ENCODE measurements at places on chromosomes 5 and 9. TPM values are rescaled to one million over a fixed set of nuclear protein-coding genes. Genes with fewer than 3 reads are reported as not detected.
A peak's percentile ranks its signal among the peaks of the same experiment; 100 is the strongest.

DNA sequence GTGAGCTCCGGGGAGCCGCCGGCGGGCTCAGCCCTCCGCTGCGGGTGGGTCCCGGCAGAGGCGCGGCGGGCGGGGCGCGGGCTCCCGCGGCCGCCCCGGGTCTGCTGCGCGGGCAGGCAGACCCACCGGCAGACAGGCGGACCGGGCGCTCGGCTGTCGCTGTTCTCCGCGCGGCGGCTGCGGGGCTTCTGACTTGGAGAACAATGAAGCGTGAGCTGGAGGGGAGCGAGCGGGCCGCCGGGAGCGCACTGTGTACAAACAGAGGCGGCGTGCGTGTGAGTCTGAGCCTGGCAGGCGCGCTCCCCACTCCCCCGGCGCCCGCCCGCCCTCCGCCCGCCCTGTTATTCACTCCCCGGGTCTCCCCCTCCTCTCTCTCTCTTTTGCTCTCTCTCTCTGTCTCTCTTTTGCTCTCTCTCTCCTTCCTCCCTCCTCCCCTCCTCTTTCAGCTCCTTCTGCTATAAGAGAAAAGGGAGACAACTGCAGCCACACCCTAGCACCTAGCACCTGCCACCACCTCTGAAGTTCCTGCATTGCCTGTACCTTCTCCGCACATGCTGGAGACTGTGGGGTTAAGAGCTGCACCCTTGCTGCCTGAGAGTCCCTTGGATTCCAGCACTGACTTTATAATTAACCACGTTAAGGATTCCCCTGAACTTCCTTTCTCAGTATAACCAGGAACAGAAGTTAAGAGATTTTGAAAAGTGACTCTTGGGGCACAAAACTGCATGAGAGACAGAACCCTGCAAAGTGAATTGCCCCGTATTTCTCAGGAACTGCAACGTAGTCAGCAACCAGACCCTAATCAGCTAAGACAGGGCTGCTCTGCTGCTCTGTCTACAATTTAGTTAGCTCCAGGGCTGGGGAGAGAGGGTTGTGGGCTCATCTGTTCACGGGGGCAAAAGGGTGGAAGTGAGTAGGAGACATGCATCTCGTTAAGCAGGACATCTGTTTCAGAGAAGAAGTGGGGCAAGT lies at the start of gene EDIL3:
TSS of gene EDIL3 (minus strand) at position 277 of the 972 bp plus-strand sequence. CDS start 506 bp downstream, outside the sequence.
- no peak for DNase-seq

ACSL6 gene
- 0.35 TPM for total RNA-seq

GRCh38 chr9:98034593-98035546 lies 21.7 kb upstream of the NANS start:
- peak; percentile 71 for DNase-seq

- no peak for DNase-seq
Measured at GRCh38 chr5:135811007-135811406, 23.5 kb upstream of the SLC25A48 start.

DNA sequence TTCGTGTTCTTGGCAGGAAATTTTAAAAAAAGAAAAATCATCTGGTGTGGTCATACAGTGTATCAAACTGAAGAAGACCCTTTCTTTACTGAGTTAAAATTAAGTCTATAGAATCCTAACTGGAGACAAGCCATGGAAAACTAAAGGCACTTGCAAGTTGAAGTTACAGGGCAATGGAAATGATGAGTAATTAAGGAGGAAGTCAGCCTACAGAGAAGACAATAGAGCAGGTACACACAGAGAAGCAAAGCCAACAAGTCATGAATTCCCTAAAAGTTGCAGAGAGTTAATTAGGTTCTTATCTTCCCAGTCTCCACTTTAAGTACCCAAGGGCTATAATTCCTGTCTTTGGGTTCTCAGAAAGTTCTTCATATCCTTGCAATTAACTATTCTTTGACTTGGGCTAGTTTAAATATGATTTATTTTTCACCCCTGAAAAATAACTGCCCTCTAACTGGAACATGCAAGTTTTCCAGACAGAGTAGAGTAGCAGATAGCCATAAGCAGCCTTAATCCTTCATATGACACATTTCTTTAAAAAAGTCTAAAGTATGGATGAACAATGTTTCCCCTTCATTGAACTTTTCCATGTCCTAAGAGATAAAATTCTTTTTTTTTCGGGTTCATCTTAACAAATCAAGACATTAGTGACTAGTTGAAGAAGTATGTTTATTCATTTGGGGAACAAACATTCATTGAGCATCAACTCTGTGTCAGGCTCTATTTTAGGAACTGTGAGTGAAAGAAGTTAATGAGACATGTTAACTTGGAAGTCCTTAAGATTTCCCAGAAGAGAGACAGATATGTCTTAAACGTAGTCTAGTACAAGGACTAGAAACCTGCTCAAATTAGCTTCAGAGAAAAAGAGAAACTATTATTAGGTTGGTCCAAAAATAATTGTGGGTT lies 5.2 kb upstream of the ITGA2 start:
- DNase-seq = peak; percentile 52

DNA sequence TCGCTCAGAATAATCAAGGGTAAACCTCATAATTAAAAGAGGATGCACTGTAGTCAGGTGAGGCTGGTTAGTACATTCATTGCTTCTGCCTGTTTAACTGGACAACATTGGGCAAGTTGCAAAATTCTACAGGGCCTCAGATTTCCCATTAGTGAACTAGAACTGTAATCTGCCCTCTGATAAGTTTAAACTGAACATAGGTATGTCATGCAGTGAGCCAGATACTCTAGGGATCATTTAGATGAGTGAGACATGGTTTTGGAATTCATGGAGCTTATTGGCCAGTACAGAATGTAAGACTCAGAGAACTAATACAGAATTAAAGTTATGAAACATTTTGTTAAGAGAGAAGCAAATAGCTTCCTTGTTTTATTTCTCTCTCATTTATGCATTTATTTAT lies 35.9 kb downstream of the RNF44 start:
- peak; percentile 42 for DNase-seq

CYSRT1 gene
- 1.3 TPM for total RNA-seq

GRCh38 chr9:98563988-98564387 lies 144.7 kb downstream of the GABBR2 start:
- DNase-seq = no peak

MYOZ3 gene
- not detected for total RNA-seq

VCAN gene
- 6.7 TPM for total RNA-seq

DNA sequence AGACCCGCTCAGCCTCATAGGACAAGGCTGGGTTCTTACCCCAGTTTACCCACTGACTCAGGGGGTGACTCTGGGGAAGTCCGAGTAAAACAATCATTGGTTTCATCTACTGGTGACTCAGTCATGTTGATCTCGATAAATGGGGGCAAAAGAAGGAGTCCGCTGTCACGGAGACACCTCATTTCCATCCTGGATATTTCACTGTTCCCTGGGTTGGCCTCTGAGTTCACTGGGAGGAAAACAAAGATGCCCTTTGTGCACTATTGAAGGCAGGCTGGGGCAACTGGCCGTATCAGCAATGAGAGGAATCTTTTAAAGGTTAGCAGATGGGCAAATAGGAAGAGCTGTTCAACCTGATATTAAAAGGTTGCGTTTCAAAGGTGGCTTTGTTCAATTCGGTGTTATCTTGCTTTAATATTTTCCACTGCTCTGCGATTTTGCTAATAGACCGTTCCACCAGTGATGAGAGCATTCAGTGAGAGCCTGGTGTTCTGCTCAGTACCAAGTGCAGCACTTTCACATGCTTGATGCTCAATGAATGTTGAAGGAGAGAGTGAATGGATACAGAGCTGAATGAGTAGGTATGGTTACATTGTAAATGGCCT lies 110.2 kb upstream of the EGFLAM start:
- no peak for DNase-seq

DNA sequence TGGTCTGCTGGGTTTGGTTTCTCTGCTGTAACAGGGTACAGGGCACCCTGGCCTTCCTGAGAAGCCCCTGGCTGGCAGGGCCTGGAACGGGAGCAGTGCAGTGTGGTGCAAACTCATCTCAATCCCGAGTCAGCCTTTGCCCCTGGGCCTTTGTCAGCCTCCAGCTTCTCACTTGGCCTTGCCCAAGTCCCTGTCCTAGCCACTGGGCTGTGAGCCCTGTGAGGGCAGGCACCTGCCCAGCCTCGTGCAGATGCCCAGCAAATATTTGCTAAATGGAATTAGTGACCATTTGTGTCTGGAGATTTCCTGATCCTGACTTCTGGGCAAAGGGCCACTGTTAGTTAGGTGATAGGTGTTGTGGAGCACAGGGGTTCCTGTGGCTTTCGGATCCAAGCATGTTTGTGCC lies 13.0 kb downstream of the RGS3 start:
- DNase-seq = no peak

- DNase-seq = no peak
Measured at GRCh38 chr5:132099076-132099748, 25.6 kb downstream of the CSF2 start.

- no peak for DNase-seq
Measured at GRCh38 chr9:2227144-2227867, 212.2 kb downstream of the SMARCA2 start.

DNA sequence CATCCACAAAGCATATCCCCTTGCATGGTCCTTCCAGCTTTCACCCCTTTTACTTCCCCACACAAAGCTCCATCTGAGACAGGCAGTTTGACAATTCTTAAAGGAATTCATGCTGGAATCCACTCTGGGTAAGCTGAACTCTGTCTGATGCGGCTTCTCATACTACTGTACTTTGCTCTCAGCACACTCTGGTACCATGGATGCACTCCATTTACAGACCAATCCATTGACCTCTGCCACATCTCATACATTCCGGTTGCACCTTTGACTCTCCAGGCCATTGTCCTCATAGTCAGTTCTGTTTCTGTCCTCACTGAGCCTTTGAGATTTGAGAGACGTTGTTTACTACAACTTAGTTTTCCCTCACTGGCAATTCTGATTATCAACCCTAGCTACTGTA lies 12.2 kb downstream of the SPATA9 start:
- DNase-seq = no peak

GRCh38 chr5:92222449-92222848 lies 839.3 kb upstream of the ARRDC3 start:
- DNase-seq = peak; percentile 30

DNA sequence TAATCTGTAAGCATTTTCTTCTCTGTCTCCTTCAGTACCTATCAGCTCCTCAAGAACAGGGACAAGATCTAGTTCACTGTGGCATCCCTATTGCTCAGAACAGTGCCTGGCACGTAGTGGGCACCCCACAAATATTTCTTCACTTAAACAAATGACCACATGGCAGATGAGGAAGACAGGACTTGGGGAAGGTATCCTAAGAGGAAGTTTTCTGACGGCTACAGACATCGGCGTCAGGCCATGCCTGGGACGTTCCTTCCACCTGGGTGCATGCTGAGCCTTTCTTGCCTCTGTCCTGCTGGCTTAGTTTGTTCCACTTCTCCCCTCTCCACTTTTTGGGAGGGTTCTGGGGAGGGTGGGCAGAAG lies 60.2 kb downstream of the NEURL1B start:
- no peak for DNase-seq

CPLANE1 gene
- total RNA-seq = 10.8 TPM

DNA sequence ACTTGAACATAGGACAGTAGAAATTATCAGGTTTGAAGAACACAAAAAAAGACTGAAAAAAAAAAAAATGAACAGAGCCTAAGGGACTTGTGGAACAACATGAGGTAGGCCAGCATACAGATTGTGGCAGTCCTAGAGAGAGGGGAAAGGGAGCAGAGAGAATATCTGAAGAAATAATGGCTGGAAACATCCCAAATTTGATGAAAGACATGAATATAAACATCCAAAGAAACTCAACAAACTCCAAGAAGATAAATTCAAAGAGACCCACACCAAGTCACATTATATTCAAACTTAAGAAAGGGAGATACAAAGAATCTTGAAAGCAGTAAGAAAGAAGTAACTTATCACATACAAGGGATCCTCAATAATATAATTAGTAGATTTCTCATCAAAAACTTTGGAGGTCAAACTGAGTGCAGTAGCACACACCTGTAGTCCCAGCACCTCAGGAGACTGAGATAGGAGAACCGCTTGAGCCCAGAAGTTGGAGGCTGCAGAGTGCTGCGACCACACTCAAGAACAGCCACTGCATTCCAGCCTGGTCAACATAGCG lies 9.1 kb downstream of the PLAA start:
- no peak for DNase-seq

DNA sequence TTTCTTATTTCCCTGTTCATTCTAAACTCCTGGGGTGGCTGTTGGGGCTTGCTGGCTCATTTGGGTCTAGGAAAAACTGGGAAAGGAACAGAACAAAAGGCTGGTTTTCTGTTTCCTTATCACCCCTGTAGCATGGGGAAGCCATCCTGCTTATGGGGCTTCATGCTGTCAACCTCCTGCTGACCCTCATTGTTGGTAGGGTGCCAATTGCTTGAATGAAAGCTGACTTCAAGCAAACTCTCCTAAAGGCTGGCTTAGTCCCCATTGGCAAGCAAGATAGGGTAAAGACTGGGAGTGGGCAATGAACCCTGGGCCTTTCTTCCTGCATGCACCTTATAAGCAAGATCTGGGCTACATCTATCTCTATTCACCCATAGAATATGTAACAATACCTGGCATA lies 511.6 kb downstream of the DMAC1 start:
- no peak for DNase-seq

DNA sequence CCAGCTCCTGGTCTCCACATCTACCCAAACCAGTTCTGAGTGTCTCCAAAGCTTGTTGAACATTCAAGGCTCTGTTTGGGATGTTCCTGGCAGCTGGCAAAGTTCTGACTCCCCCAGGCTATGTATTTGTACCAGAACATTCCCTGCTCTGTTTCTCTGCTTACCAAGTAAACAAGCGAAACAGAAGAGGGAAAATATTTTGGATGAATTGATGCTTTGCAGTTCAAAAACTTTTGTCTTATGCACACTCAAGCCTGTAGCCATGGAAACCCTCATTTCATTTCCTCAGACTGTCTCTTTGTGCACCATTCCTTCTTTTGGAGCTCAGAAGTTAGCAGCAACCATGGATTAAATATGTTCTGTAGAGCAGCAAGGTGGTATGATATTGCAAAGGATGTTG lies 145.8 kb downstream of the ACTL7B start:
- no peak for DNase-seq

- no peak for DNase-seq
Measured at GRCh38 chr5:126531543-126532120, 63.4 kb downstream of the ALDH7A1 start.

- DNase-seq = no peak
Measured at GRCh38 chr9:8262625-8263622, 463.3 kb upstream of the DMAC1 start.

GRCh38 chr5:82911910-82912309 lies 165.3 kb downstream of the TMEM167A start:
- DNase-seq = no peak

OMD gene
- total RNA-seq = not detected

SLC34A1 gene
- 0.07 TPM for total RNA-seq

NR2F1 gene
- total RNA-seq = 88.4 TPM

DNA sequence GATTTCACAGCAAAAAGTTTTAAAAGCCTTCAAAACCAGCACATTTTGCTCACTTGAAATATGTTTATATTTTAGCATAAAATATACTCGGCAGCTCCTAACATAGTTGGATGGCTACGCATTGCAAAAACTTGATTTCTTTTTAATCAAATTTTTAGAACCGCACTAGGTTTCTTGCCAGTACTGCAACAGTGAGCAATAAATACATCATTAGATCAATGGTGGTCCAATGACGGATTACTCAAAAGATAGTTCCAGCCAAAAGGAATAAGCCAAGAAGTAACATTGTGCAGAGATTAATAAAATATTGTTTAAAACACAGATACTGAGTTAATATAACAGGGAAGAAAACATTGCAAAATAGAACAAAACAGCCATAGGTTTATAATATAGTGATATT lies 5.5 kb downstream of the MARCHF3 start:
- DNase-seq = no peak

- peak; percentile 85 for DNase-seq
Measured at GRCh38 chr9:99019510-99020331, 76.0 kb downstream of the COL15A1 start.

F2RL1 gene
- 163 TPM for total RNA-seq

GRCh38 chr5:40834391-40834848 lies 602 bp downstream of the RPL37 start:
- DNase-seq = no peak

SOHLH1 gene
- total RNA-seq = not detected
